Activated naive CD8-positive, alpha-beta T cell treated with anti-CD3 and anti-CD28 coated beads, Interleukin-2, amount 50 U/mL, for 24 hours (primary cell): ENCODE measurements at places on chromosomes 7 and 10.

- H3K27ac ChIP-seq, result no peak overlapping the region
- H3K4me3 ChIP-seq, result no peak overlapping the region
- no peak for DNase-seq
- H3K36me3 ChIP-seq, result no peaks in the 10 kb centered on the region
- H3K27me3 ChIP-seq, result peaks cover 4% of the 10 kb centered on the region
- no peaks in the 10 kb centered on the region for H3K4me1 ChIP-seq
These were observed 276.5 kb upstream of the SMIM30 start for GRCh38 chr7:113394856-113395255.

DNA sequence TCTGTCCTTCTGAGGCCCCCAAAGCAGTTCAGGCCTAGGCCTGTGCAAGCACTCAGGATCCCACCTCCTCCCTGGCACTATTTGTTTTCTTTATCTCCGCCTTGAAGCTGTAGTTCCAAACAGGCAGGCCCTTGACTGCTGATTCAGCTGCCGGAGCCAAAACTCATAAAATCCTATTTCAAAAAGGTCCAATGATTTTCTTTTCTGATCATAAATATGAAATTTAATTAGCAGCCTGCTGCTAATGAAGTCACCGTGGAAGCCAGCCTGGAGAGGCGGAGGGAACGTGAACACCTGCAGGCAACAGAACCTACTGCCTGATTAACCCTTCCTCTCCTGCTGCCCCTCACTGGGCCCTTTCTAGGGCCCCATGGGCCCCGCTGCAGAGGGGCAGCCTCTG, 60.1 kb downstream of the CARD11 start:
- H3K27me3 ChIP-seq, result no peaks in the 10 kb centered on the region
- H3K27ac ChIP-seq, result peak overlapping the region; percentile 87
- H3K4me1 ChIP-seq, result peaks cover 84% of the 10 kb centered on the region
- H3K36me3 ChIP-seq, result peaks cover 33% of the 10 kb centered on the region
- no peak overlapping the region for H3K4me3 ChIP-seq

DNA sequence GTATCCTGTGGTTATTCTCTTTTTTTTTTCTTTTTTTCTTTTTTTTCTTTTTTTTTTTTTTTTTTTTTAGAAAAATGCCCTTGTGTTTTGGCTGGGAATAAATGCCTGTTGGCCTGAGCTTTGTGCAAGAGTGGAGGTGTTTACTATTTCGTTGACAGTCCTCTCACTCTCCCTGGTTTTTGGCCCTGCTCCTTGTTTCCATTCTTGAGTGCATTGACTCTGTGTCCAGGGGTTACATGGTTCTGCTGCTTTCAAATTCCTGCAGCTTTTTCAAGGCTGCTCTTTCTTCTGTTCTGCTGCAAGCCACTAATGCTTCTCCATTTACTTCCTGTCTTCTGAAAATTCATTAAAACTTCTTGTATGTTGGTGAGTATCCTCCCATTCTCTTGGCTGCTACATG, 59.7 kb upstream of the TBX20 start:
- no peak for DNase-seq
- no peak overlapping the region for H3K27ac ChIP-seq
- H3K36me3 ChIP-seq, result no peaks in the 10 kb centered on the region
- H3K4me1 ChIP-seq, result no peaks in the 10 kb centered on the region

- H3K27ac ChIP-seq, result no peak overlapping the region
- H3K27me3 ChIP-seq, result no peaks in the 10 kb centered on the region
- H3K4me1 ChIP-seq, result peaks cover 3% of the 10 kb centered on the region
- no peak overlapping the region for H3K4me3 ChIP-seq
- DNase-seq, result no peak
These were observed 119.9 kb upstream of the AHR start for GRCh38 chr7:17178545-17178944.

DNA sequence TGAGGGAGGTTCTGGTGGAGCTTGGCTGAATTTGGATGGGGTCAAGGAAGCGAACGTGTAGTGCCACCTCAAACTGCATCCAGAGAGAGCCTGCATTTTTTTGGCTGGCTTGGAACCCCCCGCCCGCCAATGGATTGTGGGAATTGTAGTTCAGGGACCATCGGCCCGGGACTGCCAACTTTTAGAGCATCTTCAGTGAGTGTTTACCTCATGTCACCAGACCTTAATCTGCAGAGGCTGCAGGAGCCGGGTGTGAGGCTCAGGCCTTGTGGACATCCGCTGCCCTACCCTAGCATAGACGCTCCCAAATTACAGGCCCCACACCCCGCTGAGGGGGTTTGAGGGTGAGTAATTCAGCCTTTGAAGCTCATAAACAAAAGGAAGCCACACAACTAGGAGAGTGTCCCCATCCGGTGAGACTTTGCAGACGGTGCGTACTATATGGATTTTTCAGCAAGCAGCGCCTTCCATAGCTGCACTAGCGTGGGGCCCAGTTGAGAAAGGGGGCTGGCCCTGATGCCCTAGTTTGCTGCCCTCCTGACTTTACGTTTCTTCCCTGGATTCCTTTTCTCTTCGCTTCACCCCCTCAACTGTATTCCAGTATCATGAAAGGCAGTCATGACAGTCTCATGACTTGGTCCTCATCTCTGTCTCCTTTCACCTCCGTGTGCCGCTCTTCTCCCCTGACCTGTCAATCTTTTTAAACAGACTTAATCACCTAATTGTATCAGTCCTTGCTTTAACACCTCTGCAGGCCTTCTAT, 717 bp downstream of the CNPY4 start:
- H3K27me3 ChIP-seq, result no peaks in the 10 kb centered on the region
- H3K36me3 ChIP-seq, result peaks cover 15% of the 10 kb centered on the region
- H3K27ac ChIP-seq, result peak overlapping the region; percentile 99
- peaks cover 38% of the 10 kb centered on the region for H3K4me1 ChIP-seq
- DNase-seq, result peak; percentile 61

DNA sequence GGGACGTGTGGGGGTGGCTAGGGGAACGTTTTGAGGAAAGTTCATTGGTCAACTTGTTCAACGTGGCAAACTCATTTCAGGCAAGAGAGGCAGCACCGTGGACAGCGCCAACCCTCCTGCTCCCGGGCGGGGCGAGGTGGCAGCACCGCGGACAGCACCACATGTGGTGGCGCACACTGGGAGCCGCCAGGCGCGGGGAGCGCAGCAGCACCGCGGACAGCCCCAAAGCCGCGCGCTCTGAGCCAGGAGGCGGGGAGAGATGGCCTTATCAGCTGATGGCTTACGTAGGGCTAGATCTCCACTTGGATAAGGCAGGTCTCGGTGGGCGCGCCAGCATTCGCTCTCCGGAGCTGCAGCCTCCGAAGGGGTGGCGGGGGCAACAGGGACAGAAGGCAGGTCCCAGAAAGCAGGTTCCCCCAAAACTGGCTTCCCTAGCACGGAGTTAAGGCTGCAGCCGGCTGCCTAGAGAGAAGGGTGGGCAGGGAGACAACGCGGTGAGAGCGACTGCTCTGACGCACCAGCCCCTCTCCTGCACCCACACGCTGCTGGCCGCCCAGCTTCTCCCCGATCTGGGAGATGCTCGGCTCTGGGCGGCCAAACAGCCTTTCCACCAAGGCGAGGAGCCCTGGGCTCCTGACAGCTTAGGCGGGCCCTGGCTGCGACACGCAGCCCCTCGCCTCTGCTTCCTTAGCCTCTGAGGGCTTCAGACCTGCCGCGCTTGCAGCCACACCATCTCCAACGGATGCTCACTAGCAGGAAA, at the start of gene HTR5A:
TSS of gene HTR5A (plus strand) at position 333 of the 760 bp plus-strand sequence. CDS start 576 bp downstream, outside the sequence.
- no peaks in the 10 kb centered on the region for H3K36me3 ChIP-seq
- no peak within 1 kb of the TSS for H3K27ac ChIP-seq
- peaks cover 41% of the 10 kb centered on the region for H3K27me3 ChIP-seq
- no peaks in the 10 kb centered on the region for H3K4me1 ChIP-seq
- DNase-seq, result peak; percentile 85

GRCh38 chr7:141436139-141436538, 115.1 kb upstream of the AGK start:
- no peaks in the 10 kb centered on the region for H3K4me1 ChIP-seq
- H3K27me3 ChIP-seq, result peaks cover 7% of the 10 kb centered on the region
- H3K4me3 ChIP-seq, result no peak overlapping the region
- H3K36me3 ChIP-seq, result no peaks in the 10 kb centered on the region
- no peak for DNase-seq
- no peak overlapping the region for H3K27ac ChIP-seq

DNA sequence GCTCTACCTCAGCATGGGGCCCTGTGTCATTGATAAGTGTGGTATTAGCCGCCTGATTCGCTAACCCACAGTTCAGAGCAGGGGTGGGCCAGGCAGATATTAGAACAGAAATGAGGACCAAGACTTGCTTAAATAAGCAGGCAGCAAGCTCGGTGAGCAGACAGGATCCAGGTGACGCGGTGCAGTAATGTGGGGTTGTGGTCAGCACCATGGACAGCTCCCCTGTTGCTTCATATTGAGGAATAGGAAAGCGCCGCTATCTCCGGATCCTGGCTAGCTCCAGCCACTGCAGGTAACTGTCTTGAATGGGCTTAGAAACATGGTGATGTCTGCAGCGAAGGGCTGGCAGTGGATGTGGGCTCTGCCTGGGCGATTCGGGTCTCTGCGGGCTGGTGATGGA, 51.3 kb upstream of the GPR26 start:
- no peaks in the 10 kb centered on the region for H3K36me3 ChIP-seq
- H3K4me3 ChIP-seq, result no peak overlapping the region
- no peak overlapping the region for H3K27ac ChIP-seq

GRCh38 chr7:35519971-35520809, 174.7 kb downstream of the HERPUD2 start:
- H3K4me3 ChIP-seq, result no peak overlapping the region
- H3K27ac ChIP-seq, result no peak overlapping the region
- no peaks in the 10 kb centered on the region for H3K4me1 ChIP-seq
- H3K36me3 ChIP-seq, result no peaks in the 10 kb centered on the region
- DNase-seq, result peak; percentile 54

DNA sequence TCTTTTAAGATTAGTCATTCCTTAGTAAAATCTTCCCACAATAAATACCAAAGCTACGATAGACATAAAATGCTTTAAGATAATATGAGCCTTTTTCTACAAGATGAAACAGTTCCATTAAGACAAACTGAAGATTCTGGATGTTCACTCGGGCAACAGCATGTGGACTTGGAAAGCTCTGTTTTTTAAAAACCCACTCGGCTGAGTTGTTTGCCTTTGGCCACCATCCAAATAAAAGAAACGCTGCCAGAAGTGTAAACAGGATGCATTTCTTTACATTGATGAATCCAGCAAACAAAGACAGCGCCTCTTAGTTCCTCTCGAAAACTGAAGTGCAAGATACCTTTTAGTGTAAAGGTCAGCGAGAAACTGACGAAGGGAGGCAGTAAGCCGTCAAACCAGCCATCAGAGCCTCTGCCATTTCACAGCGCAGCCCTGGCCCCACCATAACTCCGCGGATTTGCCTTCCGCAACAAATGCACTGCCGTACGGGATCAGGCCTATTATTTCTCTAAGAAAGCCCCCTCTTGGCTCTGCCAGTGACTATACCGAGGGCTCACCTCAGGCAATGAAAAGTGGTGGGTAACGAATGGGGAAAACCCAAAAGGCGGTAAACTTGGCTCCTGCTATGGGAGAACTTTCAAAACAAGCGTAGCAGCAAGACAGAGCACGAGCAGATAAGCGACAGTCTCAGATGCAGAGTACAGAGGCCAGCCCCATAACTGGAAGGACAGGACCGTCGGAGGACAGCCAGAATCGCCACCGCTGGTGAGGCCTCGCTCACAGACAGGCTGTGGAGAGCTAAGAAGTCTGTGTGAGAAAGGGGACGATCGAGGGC, 41.4 kb downstream of the GNA12 start:
- no peak for DNase-seq
- H3K4me1 ChIP-seq, result peaks cover 48% of the 10 kb centered on the region
- peaks cover 1% of the 10 kb centered on the region for H3K36me3 ChIP-seq
- no peak overlapping the region for H3K4me3 ChIP-seq

GRCh38 chr7:82362129-82362706, 81.4 kb downstream of the CACNA2D1 start:
- no peak for DNase-seq
- H3K27ac ChIP-seq, result no peak overlapping the region
- H3K4me3 ChIP-seq, result no peak overlapping the region
- H3K36me3 ChIP-seq, result no peaks in the 10 kb centered on the region
- no peaks in the 10 kb centered on the region for H3K4me1 ChIP-seq
- peaks cover 2% of the 10 kb centered on the region for H3K27me3 ChIP-seq

GRCh38 chr10:131972474-131973071, 9.2 kb downstream of the BNIP3 start:
- H3K4me3 ChIP-seq, result peak overlapping the region; percentile 64

DNA sequence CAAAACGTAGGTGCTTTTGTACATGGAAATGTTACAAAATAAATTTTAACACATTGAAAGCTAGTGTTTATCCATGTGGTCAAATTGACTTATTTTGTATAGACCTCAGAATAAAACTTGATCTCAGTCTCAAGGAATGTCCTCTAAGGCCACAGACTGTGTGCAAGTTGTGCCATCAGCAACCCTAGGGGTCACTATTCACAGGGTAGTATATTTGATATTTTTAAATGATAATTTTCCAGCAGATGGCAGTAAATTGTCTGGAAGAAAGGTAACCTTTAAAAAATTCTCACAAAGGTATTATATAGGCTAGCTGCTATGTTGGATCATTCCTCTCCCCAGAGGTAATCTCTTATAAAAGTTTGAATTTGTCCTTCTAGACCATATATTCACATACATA, 12.9 kb upstream of the SNX10 start:
- peaks cover 20% of the 10 kb centered on the region for H3K4me1 ChIP-seq
- H3K27me3 ChIP-seq, result no peaks in the 10 kb centered on the region
- H3K27ac ChIP-seq, result peak overlapping the region; percentile 35

- no peaks in the 10 kb centered on the region for H3K36me3 ChIP-seq
- H3K4me3 ChIP-seq, result no peak overlapping the region
- no peaks in the 10 kb centered on the region for H3K27me3 ChIP-seq
- no peak overlapping the region for H3K27ac ChIP-seq
These were observed 448.9 kb downstream of the PLXDC2 start for GRCh38 chr10:20265146-20265545.

DNA sequence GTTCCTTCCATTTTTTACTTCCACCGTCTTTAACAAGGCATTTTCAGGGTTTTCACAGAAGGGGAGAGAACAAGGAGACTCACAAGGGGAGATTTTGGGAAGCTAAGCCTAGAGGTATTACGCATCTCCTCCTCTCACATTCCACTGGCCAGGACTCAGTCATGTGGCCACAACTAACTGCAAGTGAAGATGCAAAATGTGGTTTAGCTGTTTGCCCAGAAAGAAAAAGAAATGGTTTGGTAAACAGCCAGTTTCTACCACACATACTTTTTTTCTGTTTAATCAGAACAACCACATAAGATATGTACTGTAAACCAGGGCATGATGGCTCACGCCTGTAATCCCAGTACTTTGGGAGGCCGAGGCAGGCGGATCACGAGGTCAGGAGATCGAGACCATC, 21.4 kb upstream of the HELLS start:
- H3K4me3 ChIP-seq, result no peak overlapping the region
- no peaks in the 10 kb centered on the region for H3K4me1 ChIP-seq
- no peak for DNase-seq

GRCh38 chr10:69202332-69202731, 17.8 kb upstream of the HKDC1 start:
- H3K27me3 ChIP-seq, result no peaks in the 10 kb centered on the region
- peaks cover 31% of the 10 kb centered on the region for H3K4me1 ChIP-seq
- peak overlapping the region; percentile 52 for H3K27ac ChIP-seq
- no peak overlapping the region for H3K4me3 ChIP-seq
- DNase-seq, result no peak
